ENCODE measurements at places on chromosomes 7 and 10. TPM values are rescaled to one million over a fixed set of nuclear protein-coding genes. Genes with fewer than 3 reads are reported as not detected.

DNA sequence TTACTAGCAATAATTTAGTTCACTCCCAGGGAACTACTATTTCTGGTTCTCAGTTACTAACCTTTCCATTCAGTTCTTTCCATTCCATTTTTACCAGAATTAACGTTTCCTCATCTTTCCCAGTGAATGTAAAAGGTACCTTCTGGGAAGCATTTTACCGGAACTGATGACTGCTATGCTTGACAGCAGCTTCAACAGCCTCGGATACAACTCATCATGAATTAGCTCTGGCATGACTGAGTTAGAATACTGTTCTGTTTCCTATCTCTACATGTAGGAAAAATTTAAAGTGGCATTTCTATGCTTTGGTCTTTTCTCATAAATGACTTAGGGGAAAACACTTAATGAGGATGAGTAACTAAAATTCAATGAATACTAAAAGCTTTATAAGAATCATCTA lies 18.6 kb downstream of the TAS2R41 start:
- DNase-seq = no peak

DNA sequence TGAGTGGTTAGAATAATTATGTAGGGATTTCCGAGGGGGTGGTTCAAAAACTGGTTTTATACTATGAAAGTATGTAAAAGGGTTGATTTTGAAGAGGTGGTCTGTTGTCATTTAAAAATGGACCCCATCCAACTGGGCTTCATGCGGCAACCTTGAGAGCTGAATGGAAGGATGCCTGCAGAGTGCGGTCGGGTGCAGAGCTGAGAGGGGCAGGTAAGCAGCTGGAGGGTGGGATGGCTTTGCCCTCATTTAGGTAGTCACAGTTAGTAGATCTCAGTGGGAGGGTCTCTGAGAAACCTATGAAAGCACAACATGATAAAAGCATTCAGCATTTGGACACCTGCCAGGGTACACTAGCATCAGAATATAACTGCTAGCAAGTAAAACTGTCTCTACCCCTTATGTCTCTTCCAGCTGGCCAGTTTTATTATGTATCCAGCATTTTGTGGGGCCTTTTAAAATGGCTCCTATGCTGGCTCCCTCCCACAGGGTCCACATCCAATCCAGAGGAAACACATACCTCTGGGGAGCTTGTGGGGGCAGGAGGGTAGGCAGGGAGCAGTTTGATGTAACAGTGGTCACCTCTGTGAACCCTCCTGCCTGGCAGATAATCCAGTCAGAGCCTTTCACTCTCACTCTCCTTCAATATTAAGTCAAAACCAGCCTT lies 75.9 kb upstream of the MAGI2 start:
- no peak for DNase-seq

- DNase-seq = no peak
Measured at GRCh38 chr10:26779176-26779860, 81.4 kb downstream of the ABI1 start.

GRCh38 chr7:66429498-66430163 lies 199.1 kb upstream of the KCTD7 start:
- no peak for DNase-seq

DNA sequence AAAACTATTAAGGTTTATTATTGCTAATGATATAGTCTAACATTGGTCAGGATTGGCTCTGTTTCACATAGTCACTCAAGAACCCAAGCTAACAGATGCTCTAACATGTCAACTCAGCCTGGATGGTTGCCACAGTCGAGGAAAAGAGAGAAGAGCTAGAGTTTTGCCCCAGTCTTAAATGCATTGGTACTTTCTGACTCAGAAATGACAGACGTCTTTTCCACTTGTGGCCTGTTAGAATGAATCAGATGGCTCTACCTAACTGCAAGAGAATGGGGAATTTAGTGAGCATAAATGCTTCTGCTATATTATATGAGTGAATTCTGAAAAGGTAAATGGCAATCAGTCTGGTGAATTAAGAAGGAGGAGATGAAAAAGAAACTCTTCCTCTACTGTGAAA lies 13.9 kb downstream of the HECTD2 start:
- DNase-seq = no peak

GRCh38 chr10:89944138-89944537 lies 242.7 kb downstream of the KIF20B start:
- DNase-seq = no peak

DNA sequence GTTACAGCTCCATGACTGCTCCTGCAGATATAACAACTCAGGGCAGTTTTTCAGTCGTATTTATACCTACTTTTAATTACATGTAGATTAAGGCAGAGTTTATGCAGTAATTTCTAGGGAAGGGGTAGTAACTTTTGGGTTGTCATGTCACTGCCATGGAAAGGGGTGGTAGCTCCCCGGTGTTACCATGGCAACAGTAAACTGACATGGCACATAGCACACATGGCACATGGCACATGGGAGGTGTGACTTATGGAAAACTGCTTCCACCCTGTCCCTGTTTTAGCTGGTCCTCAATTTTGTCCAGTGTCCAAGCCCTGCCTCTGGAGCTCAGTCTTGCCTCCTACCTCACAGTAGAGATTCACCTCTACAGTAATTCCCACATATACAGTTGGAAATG lies 3.9 kb upstream of the TOMM7 start:
- DNase-seq = no peak

DNA sequence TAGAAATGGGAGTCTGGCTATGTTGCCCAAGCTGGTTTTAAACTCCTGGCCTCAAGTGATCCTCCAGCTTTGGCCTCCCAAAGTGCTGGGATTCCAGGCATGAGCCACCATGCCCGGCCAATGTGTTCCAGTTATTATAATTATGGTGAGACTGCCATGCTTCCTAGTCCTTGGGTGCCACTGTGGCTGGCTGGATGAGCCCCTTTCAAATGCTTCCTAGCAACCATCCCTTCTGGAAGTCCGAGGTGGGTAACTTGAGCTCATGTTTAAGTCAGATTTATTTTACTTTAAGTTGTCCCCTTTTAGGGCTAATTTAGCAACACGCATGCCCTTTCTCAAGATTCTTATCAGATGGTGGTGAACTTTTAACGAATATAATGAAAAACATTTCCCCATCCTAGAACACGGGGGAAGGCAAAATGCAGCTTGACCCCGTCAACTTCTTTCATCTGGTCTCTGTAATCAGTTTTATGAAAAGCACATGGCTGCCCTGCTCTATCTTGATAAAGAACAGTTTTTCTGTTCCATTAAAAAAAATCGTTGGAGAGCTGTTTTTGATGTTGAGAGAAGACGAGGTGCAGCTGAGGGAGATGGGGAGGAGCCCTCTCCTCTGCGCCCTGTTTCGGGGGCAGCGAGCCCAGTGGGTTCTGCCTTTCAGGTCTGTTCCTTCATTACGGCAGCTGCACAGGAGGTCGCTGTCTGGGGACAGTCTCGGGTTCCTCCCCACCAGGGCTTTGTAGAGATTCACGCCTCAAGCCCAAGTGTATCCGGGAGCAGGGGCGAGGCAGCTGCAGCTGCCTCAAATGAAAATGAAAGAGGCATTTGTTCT lies 61.0 kb upstream of the MKI67 start:
- DNase-seq = no peak

DNA sequence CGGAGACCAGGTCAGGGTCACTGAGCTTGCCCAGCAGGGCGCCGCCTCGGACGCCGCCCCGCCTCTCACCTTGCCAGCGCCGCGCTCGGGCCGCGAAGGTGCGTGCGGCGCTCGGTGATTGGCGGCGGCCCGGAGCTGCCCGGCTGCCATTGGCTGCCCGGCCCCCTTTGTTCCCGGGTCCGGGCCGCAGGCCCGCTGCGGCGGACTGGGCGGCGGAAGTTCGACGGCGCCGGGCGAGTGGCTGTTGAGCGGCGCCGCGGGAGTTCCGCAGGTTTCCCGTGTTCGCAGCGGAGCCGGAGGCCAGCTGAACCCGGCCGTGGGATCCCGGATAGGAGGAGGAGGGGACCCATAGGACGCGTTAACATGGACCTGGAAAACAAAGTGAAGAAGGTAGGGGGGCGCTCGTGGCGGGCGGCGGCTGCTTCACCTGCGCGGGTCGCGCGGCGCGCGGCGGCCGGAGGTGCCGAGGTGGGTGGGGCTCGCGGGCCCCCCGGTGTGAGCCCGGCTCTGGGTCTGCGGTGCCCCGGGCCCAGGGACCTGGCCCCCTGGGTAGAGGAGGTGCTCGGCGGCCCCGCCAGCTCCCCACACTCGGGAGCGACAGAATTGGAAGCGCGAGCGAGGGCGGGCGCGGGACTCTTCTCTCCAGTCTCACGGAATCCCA lies at the start of gene TES:
TSS of gene TES (plus strand) at position 195 of the 661 bp plus-strand sequence. CDS start at position 364, 169 bp downstream.
- no peak for DNase-seq

- DNase-seq = no peak
Measured at GRCh38 chr10:49367600-49367999, 28.3 kb downstream of the DRGX start.

- no peak for DNase-seq
Measured at GRCh38 chr7:48052748-48053147, 17.4 kb downstream of the C7orf57 start.

GRCh38 chr10:133379152-133379800 lies at the start of gene PAOX:
Gene PAOX (plus strand): TSS chr10:133379262. CDS start chr10:133379317, 55 bp downstream.
- no peak for DNase-seq

GRCh38 chr10:28089467-28089866 lies 90.6 kb upstream of the ODAD2 start:
- no peak for DNase-seq

- DNase-seq = no peak
Measured at GRCh38 chr10:28869606-28870201, 192.4 kb downstream of the BAMBI start.

- no peak for DNase-seq
Measured at GRCh38 chr7:11935905-11936304, 103.9 kb upstream of the THSD7A start.

GRCh38 chr7:1713502-1714484 lies 43.7 kb downstream of the ELFN1 start:
- no peak for DNase-seq

- DNase-seq = no peak
Measured at GRCh38 chr7:154326421-154326820, 274.2 kb downstream of the DPP6 start.

The C10orf53 gene
- polyA plus RNA-seq = not detected

The ASZ1 gene
- polyA plus RNA-seq = not detected

The SPDYE1 gene
- 1.2 TPM for polyA plus RNA-seq

The IKZF1 gene
- 1.5 TPM for polyA plus RNA-seq

The CYP26A1 gene
- polyA plus RNA-seq = not detected

The SGCE gene
- 98.7 TPM for polyA plus RNA-seq

The ENTPD1 gene
- polyA plus RNA-seq = 23.3 TPM

The MORN4 gene
- 28.9 TPM for polyA plus RNA-seq

The EBF3 gene
- 3.9 TPM for polyA plus RNA-seq

The PAX4 gene
- not detected for polyA plus RNA-seq

The IGF2BP3 gene
- 70.5 TPM for polyA plus RNA-seq

The TAS2R41 gene
- polyA plus RNA-seq = not detected
